ENCODE measurements at places on chromosomes 7 and 10.

- no peak for DNase-seq
Measured at GRCh38 chr7:158014976-158015375, 572.6 kb downstream of the PTPRN2 start.

DNA sequence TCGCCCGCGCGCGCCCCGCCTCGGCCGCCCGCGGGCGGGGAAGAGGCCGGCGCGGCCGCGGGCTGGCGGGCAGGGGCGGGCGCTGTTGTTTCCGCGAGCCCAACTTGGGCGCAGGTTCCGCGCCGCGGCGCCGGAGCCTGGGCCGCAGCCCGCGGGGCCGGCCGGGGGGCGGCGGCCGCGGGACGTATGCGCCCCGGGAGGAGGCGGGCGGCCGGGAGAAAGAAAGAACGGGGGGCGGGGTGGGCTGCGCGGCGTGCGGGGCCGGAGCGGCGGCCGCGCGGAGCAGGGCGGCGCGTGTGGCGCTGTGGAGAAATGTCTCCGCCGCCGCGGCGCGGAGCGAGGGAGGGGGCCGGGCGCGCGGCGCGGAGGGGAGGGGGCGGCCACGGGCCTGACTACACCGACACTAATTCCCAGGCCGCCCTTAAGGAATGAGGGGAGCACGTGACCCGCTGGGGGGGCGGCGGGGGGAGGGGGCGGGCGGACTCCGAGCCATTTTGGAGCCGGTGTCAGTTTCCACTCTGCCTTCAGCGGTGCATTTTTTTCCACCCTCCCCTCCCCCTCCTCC, at the start of gene BMI1:
BMI1 (plus strand) TSS at position 509 of the 565 bp plus-strand sequence. CDS start 5,351 bp downstream, outside the sequence.
- DNase-seq, result peak; percentile 73

DNA sequence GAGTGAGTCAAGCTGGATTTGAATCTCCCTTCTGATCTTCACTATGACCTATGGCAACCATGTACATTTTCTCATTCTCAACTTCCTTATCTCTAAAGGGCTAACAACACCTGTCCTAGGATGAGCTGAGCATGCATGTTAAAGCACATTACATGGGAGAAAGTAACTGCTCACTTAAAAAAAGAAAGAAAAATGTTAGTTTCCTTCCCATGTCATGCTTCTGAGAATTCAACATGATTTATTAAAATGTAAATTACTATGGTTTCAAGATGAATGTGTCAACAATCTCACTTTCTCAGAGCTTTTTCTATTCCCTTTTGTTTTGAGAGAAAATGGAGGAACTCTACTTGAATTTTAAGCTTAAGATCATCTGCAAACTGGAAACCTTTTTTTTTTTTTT, 295.3 kb downstream of the SKIDA1 start:
- no peak for DNase-seq

DNA sequence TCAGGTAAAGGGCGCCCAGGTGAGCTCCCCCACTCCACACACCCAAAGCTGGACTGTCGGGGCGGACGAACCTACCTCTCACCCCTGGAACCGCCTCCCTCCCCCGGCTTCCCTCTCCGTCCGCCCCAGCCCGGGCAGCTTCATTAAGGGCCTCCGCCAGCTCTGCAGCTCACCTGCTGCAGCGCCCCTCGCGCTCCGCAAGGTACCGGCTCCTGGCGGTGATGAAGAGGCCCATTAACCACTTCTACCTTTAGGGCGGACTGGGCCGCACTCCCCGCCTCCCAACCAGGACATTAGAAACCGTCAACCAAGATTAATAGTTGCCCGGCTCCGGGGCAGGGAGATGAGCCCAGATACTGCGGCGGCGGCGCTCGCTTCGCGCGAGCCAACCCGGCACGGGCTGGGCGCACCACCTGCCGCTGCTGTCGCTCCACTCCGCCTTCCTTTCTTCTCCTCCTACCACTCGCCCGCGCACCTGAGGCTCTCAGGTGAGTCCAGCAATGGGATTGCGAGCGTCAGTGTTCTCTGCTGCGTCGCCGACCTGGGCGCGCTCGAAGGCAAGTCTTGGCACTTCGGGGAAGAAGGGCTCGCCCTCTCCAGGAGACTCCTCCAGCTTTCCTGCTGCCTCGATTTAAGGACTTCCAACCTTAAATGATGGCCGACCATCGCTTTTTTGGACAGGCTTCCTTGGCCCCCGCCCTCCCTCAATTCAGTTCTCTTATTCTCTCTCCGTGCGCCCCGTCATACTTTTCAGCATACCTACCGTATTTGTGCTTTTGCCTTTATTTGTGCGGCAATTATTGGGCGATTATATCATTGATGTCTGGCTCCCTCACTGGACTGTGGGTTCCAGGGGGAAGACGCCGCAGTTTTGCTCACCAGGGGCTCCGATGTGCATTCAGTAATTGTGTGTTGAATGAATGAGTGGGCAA, 13.6 kb upstream of the KAZALD1 start:
- DNase-seq, result peak; percentile 71

DNA sequence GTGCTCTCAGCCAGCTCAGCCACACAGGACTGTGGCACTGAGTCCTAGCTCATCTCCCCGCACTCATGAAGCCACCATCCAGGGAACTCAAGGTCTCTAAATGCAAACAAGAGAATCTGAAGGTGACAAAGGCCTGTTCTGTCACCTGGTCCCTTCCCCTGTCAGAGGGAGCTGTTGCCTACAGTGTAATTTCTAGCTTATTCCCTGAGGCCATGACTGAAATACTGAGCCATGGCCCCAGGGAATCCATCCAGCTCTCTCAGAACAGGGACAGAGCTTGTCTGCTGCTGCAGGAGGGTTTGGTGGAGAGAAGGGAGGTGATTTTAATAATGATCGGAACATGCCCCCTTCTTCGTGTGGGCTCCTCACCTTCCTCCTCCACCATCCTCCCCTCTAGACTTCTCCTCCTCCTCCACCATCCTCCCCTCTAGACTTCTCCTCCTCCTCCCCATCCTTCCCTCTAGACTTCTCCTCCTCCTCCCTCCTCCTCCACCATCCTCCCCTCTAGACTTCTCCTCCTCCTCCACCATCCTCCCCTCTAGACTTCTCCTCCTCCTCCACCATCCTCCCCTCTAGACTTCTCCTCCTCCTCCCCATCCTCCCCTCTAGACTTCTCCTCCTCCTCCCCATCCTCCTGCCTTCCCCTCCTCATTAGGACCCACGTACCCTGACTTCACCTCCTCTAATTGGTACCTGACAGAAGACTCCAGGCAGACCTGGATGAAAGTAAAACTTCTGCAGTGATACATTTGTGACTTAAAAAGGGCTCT, 338.0 kb upstream of the MKI67 start:
- DNase-seq, result peak; percentile 33

DNA sequence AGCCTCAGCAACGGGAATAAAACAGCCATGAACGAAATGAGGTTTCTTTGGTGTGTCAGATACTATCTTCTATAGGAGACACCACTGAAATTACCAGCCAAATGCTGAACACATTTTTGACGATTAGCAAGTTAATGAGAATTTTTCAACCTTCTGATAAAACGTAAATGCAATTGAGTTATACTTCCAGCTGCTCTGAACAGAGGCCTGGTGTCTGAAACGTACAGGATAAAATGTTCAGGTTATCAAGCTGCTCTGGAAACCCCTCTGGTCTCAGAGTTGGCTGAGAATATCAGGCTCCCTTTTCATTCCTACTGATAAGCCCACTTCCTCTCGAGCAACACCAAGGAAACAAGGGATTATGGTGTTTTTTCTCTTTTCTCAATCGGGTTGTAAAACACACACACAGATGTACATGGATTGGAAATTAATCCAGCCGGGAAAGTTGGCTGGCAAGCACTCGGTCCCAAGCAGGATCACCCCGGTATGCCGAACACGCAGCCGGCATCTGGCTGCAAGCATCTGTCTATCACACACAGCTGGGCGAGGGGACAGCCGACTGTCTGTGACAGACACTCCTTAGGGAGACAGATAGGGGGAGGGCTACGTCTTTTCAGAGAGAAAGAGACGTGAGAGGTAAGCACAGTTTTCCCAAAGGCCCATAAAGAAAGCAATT, 171.8 kb downstream of the PRKAG2 start:
- no peak for DNase-seq

DNA sequence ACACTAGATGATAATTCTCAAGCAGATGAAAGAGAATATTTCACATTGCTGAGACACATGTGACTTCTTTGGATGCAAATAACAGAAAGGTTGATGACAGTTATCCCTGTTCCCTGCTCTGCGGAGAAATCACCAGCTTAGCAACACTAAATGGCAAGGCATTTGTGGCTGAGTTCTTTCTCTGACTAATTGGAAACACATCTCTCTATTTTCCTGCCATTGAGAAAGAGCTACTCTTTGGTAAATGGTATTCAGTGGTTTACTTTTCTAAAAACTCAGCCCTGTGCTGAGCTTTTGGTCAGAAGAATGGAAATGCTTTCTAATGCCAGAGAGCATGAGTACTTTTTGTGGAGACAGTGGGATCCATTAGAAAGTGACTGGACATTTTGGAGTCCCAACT, 771.4 kb downstream of the LRMDA start:
- DNase-seq, result no peak
